ENCODE measurements at places on chromosomes 7 and 10.

- no peak for DNase-seq
These were observed 102.5 kb downstream of the RAMP3 start for GRCh38 chr7:45259966-45260646.

DNA sequence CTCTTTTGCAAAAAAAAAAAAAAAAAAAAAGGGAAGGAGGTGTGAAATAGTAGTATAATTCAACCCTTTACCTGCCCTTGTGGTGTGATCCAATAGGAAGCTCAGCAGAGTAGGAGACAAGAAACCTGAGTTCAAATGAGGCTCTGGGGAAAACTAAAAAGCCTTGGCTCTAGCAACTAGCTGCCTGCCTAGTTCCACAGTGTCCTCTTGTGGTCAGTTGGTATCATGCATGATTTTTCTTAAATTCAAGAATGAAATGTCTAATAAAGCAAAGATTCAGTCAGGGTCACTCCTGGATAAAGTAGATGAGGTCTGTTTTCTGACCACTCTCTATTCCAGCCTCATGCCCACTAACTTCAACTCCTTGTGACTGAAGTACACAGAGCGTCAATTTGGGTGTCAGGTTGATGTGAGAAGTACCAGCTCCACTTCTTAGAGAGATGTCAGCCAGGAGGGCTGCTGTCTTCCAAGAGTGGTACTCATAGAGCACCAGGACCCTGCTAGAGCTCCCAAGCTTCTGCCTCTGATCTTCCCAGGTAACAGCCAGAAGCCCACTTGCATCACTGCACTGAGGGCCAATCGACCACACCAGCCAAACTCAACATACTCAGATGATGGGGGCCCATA lies 10.5 kb downstream of the LSM5 start:
- no peak for DNase-seq

GRCh38 chr7:2680792-2681490 lies 7.1 kb upstream of the AMZ1 start:
- DNase-seq: peak; percentile 79

- no peak for DNase-seq
These were observed 1.5 kb downstream of the ENTPD7 start for GRCh38 chr10:99660662-99661376.
